Fibroblast of lung (primary cell): ENCODE measurements at places on chromosomes 4 and X. TPM values are rescaled to one million over a fixed set of nuclear protein-coding genes. Genes with fewer than 3 reads are reported as not detected.

ADH5 gene
- 430 and 504 TPM in 2 replicates for polyA plus RNA-seq

GLRB gene
- polyA plus RNA-seq = 10.3 and 10.4 TPM in 2 replicates

DCUN1D4 gene
- polyA plus RNA-seq = 35.5 and 44.3 TPM in 2 replicates

GRCh38 chr4:150358691-150359090 is 223.3 kb upstream of the MAB21L2 start:
- no peak for DNase-seq

GRCh38 chrX:13051529-13052172 is 7.2 kb upstream of the FAM9C start:
- peak; percentile 29 for DNase-seq

GRCh38 chr4:123092586-123092985 is 170.2 kb upstream of the NUDT6 start:
- no peak for DNase-seq

GRCh38 chrX:77900688-77901087 is 1.4 kb downstream of the COX7B start:
- DNase-seq = no peak

GRCh38 chr4:93671093-93671492 is 157.5 kb upstream of the ATOH1 start:
- DNase-seq = no peak

DNA sequence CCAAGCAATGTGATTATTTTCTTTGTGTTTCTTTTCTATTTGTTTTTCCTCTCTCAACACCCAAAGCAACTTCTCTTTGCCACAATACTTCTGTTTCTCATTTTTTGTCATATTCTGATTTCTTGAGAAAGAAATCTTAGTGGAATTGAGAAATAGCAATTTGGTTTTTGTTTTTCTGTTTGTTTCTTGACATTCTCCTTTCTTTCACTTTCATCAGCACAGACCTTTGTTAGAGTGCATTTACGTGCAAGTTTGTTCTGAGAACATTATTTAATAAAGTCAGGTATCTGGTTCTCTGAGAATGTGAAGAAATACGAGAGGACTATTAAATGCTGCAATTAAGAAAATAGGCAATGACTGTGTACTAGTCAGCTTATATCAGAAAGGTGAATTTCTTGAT is 608.1 kb upstream of the AADAT start:
- no peak for DNase-seq

GRCh38 chrX:1330605-1331004 is 6.0 kb upstream of the IL3RA start:
- DNase-seq = no peak

GRCh38 chrX:43562372-43562771 is 93.7 kb upstream of the MAOA start:
- peak; percentile 56 for DNase-seq

- peak; percentile 91 for DNase-seq
Observed at GRCh38 chr4:113394730-113395530, 345.5 kb downstream of the ANK2 start.

DNA sequence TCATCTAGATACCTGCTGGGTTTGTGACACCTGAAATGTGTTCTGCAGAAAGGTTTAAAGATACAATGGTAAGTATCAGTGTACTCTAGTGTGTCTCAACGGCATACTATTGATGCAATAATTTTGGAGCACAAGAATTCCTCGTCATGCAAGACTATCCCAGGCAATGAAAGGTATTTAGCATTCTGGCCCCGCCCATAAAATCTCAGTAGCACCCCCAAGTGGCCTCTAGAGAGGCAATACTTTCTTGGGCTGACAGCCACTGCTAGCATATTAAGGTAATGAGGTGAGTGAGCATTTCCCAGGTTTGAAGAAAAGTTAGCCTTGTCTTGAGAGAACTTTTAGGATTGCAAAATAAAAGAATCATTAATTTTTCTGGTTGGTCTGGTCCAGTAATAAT is 24.0 kb downstream of the TAB3 start:
- DNase-seq = no peak

- DNase-seq = peak; percentile 5
Observed at GRCh38 chr4:186651181-186651603, 72.5 kb downstream of the FAT1 start.

GRCh38 chrX:67604979-67605703 is 61.3 kb downstream of the AR start:
- DNase-seq = peak; percentile 70

- peak; percentile 48 for DNase-seq
Observed at GRCh38 chrX:150182161-150182560, 181.0 kb upstream of the MAMLD1 start.

- no peak for DNase-seq
Observed at GRCh38 chr4:76489686-76490161, 54.7 kb downstream of the SHROOM3 start.

DNA sequence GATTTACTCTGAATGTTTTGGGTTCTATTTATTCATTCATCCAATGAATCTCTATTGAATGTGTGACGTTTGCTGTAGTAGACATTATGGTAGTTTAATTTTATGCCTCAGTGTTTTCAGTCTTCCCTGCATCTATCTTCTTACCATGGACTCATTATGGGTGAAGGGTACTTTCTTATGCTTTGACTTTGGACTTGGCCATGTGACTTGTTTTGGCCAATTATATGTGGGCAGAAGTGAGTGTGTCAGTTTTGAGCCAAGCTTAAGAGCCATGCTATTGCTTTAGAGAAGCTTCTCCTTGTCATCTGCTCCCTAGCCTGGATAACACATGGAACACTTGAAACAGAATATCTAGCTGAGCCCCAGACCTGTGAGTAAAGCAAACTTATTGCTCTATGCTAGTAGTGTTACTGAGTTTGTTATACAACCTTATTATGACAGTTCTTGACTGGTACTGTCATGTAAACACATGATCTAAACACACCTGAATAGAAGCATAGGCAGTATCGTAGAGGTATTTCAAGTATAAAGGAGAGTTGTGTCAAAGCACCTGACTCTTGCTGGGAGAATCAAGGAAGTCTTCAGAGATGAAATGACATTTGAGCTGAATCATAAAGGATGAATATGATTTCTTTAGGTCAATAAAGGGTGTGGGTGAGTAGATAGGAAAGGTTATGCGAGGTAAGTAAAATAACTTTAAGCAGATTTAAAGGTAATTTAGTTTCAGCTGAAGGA is 128.4 kb downstream of the NAA11 start:
- DNase-seq = no peak

GRCh38 chr4:53557669-53558064 is 33.6 kb downstream of the LNX1 start:
- no peak for DNase-seq

DNA sequence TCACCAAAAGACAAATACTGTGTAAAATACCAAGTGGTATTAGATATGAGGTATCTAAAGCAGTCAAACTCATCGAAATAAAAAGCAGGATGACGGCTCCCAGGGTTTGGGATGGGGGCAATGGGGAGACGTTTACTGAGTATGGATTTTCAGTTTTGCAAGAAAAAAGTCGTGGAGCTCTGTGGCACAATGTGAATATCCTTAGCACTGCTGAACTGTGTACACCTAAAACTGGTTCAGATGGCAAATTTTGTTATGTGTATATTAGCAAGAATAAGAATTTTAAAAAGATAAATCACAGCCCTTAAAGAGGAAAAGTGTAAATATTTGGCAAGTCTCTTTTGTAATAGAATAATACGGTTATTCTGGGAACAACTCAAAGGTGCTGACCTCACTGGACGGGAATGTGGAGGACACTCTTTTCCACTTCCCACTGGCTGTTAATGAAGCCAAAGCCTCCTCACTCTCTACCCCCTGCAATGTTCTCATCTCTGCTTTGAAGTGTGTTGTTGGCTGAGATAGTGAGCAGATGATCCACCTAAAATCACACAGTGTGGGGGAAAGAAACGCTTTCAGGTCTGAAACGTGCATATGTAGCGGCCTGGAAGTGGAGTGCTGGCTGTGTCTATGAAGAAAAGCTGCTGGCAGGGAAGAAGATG is 49.2 kb downstream of the SEL1L3 start:
- DNase-seq = peak; percentile 38
